ENCODE measurements at places on chromosomes 3 and 15.

DNA sequence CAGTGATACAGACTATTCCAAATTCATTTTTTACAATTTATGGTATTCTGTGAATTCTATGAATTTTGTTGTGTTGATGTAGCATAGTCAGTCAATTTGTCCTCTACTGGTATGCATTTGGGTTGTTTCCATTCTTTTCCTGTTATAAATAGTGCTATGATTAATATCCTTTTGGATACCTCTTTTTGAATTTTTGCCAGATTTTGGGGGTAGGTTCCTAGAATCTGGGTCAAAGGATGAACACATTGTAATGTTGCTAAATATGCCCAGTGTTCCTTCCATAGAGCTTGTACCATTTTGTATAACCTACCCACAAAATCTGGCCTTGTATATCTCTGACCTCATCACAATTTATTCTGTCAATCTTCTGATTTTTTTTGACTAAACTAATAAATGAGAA lies 44.4 kb upstream of the C3orf38 start:
- no peak for DNase-seq

DNA sequence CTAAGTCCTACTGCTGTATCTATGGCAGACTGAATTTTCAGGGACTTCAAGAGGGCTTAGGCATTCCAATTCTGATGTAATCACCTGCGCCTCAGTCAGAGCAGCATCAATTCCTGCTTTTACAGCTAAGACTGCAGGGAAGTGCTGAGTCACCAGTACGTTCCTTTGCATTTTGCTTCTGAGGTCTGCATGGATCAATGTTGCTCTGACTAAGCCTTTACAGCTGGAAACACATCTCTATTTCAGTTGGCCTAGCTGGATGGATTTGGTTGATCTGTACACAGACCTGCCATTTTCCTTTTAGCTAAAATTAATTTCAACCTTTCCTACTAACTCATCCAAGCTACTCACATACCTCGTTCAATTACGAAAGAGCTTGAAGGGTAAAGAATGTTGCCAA lies 51.3 kb downstream of the ETV5 start:
- no peak for DNase-seq

DNA sequence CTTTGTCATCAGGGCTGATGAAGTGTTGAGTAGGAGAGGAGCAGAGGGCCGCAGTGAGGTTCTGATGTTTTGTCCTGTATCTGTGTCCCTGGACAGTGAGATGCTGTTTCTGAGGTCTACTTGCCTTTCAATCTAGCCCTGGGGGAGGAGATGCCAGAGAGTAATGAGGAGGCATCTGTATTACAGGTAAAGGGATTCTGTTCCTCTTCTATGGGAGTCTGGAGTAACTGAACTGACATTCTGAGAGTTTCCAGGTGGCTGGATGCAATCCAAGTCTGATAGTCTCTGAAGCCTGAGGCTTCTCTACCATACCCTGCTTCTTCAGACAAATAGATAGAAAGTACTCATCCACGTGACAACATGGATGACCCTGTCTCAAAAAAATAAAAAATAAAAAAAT lies 60.9 kb downstream of the IL12A start:
- DNase-seq: no peak

GRCh38 chr3:60743631-60744164 lies 507.6 kb downstream of the FHIT start:
- no peak for DNase-seq

DNA sequence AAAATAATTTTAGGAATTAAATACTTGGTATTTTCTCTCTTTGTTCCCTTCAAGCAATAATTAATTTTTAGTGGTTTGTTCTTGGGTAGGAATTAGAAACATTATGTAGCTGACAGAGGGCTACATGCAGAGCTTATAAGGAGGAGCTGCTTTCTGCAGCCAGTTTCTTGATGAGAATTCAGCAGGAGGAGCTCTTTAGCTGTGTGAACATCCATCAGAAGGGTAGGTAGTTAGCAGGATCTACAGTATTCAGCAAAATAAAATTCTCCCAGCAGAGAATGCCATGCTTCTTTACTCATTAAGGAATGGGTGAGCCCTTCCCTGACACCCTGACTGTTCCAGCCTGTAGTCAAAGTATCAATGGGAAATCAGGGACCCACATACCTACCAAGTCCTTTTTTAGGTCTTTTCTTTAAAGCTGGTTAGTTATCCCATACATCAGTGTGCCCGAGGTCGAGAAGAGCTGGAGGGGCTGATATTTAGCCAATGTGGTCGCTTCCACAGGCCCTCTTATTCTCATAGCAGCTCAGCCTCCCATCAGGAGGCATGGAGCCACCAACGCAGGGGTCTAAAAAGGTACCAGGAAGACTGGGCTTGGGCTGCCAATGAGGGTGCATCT lies 54.0 kb downstream of the KCNAB1 start:
- no peak for DNase-seq
